ENCODE measurements at places on chromosomes 7 and 10.

GRCh38 chr7:20964281-20964918 is 177.7 kb upstream of the SP8 start:
- DNase-seq = no peak

DNA sequence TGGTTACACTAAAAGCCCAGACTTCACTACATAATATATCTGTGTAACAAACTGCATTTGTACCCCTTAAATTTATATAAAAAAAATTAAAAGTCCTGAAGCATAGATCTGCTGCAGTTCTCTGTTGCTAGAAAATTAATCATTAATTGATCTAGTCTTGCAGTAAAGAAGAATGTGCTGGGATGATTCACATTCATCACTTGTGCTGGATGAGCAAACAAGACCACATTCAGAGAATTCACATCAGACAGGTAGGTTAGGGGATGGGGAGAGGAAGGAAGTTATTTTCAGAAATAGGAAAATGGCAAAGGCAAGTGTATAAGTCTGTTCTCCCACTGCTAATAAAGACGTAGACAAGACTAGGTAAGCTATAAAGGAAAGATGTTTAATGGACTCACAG is 1019.0 kb downstream of the KCNMA1 start:
- DNase-seq = no peak

GRCh38 chr7:55307123-55307916 is 57.8 kb upstream of the LANCL2 start:
- no peak for DNase-seq

GRCh38 chr10:128295003-128295402 is 168.8 kb upstream of the MKI67 start:
- DNase-seq = no peak

DNA sequence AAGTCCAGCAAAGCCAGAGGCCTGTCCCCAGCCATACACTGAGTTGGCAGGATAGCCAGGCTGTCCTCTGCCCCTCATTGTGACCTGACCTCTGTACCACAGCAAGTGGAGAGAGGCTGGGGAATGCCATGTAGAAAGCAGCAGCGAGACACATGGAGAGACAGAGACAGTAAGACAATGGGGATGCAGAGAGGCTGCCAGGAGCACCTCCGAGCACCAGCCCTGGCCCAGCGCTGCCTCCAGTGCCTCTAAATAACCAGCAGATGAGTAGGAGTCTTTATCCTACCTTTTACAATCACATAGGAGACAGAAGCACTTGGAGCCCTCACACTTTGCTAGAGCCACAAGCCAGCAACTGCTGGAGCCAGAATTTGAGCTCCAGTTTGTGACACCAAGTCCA is 8.1 kb downstream of the GDF2 start:
- no peak for DNase-seq

- DNase-seq = no peak
Observed at GRCh38 chr10:86325158-86325557, 41.4 kb downstream of the GRID1 start.

DNA sequence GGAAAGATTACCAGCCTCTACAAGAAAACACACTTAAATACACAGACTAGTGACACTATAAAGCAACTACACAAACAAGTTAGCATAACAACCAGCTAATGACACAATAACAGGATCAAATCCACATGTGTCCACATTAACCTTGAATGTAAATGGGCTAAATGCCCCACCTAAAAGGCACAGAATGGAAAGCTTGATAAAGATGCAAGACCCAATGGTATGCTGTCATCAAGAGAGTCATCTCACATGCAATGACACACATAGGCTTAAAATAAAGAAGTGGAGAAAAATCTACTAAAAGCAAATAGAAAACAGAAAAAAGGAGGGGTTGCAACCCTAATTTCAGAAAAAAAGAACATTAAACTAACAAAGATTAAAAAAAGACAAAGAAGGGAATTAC is 14.0 kb upstream of the GIMAP4 start:
- DNase-seq = no peak

- no peak for DNase-seq
Observed at GRCh38 chr7:141042222-141043193, 27.8 kb upstream of the MRPS33 start.

GRCh38 chr7:41769162-41769561 is 66.3 kb upstream of the INHBA start:
- no peak for DNase-seq

- peak; percentile 28 for DNase-seq
Observed at GRCh38 chr10:7006566-7006965, 404.3 kb downstream of the SFMBT2 start.

GRCh38 chr7:5997210-5997808 is 11.5 kb downstream of the PMS2 start:
- peak; percentile 47 for DNase-seq

GRCh38 chr10:34854147-34854601 is 39.1 kb upstream of the PARD3 start:
- no peak for DNase-seq

GRCh38 chr10:65675236-65675635 is 1250.6 kb upstream of the LRRTM3 start:
- no peak for DNase-seq

DNA sequence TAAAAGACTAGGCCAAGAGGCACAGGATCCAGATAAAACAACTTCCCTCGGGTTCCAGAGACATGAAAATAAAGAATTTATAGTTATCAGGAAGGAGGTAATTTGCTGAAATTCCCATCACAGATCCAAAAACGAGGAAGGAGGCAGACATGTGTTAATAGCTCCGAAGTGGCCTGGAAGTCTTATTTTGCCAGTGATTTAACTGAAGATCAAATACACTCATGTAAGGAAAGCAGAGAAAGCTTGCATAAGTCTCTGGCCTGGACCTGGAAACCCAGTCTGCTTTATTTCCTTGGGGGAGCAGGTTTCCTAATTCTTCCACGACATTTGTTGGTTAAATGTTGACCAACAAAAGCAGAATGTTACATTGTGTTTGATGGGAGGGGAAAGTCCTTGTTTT is 498.7 kb upstream of the C7orf33 start:
- no peak for DNase-seq

- no peak for DNase-seq
Observed at GRCh38 chr7:51035716-51036115, 253.0 kb upstream of the GRB10 start.

GRCh38 chr10:79316671-79317431 is 30.4 kb upstream of the PPIF start:
- DNase-seq = peak; percentile 57

DNA sequence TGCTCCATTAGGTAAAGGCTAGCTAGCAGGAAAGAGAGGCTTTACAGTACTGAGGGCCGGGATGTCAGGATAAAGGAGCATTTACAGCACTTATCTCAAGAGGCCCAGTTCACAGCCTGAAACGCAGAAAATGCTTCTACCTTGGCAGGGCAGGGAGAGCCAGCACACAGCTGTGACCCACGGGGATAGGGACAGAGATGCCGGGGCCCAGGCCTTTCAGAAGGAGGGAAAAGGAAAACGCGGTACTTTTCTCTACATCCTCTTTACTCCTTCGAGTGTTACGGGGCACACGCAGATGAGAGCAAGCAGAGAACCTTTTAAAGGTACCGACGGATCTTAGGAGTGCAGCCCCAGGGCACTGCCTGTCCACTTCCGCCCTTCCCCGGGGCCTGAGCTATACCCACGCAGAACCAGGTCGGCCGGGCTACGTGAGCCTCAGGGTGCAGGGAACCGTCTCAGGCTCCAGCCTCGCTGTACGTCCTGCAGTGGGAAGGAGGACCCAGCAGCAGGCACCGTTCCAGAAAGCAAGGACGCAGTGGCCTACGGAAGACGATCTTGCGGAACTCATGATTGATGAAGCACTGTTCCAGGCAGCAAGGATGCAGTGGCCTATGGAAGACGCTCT is 232.3 kb downstream of the ELFN1 start:
- DNase-seq = no peak

- no peak for DNase-seq
Observed at GRCh38 chr10:92690915-92691590, 1.3 kb downstream of the HHEX start.

DNA sequence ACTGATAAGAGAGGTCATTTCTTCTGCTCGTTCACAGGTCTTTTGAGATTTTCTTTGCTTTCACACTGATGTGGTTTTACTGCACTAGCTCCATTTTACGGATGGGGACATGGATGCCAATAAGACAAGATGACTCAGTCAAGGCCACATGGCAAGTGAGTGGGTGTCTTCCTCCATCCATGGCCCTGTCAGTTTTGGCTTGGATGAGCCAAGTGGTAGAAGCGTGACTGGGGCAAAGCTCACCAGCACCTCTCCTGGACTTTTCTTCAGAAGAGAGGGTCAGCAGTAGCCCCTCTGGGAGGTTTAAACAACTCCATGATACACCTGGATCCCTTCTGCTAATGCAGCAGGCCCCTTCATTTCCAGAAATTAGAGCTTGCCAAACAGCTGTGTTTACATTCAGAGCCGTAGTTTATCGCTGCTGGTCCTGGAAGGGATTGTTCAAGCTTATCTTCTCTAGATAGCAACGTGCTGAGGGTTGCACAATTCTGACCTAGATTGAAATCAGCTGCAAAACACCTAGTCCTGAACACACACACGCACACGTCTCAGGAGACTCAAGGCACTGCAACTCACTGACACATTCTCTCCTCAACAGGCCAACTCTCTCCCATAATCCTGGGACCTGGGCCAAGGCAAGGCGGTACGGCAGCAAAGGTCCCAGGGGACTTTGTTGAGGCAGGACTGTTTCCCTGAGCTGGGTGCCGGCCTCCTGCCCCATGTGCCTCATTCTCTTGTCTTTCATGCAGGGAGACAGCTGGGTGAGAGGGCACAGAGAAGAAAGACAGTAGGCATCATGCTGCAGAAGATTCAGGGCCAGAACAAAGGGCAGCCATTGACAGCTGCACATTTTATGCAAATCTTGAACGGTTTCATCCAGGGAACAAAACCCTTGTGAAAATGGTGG is 14.2 kb upstream of the PDCD4 start:
- peak; percentile 27 for DNase-seq

- DNase-seq = no peak
Observed at GRCh38 chr10:14180911-14181566, 149.7 kb downstream of the FRMD4A start.

GRCh38 chr7:157547611-157548010 is 210.8 kb downstream of the DNAJB6 start:
- DNase-seq = no peak

DNA sequence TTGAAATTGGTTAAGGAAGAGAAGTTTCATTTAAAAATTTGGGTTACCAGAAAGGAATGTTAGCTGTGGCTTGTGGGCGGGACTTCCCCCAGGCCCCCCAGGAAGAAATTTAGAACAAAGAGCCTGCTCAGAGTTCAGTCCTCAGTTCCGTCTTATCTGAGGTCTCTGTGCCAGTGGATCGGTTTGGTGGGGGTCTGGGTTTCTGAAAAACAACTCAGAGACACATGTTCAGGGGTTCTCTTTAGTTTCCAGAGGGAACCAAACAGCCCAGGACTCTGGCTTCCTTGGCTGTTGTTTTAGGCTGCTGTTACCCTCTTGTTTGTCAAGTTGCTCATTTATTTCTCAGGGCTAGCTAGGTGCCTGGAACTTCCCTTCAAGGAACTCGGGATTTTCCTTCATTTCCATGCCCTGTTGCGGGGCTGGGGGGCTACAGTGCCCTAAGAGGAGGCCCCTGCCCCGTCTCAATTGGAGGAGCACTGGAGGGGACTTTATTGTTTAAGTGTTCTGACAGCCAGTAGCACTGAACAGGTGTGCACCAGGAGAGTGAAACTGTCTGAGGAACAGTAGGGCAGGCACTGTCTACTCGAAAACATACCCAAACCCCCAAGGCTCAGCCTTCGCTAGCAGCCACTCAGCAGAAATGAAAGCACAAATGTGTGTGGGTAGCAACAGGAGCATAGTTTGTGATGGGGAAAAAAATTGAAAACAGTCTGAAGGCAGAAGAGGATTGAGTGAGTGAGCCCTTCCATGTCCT is 59.9 kb downstream of the ALOX5 start:
- no peak for DNase-seq

- DNase-seq = no peak
Observed at GRCh38 chr7:51973071-51973470, 656.5 kb upstream of the COBL start.

DNA sequence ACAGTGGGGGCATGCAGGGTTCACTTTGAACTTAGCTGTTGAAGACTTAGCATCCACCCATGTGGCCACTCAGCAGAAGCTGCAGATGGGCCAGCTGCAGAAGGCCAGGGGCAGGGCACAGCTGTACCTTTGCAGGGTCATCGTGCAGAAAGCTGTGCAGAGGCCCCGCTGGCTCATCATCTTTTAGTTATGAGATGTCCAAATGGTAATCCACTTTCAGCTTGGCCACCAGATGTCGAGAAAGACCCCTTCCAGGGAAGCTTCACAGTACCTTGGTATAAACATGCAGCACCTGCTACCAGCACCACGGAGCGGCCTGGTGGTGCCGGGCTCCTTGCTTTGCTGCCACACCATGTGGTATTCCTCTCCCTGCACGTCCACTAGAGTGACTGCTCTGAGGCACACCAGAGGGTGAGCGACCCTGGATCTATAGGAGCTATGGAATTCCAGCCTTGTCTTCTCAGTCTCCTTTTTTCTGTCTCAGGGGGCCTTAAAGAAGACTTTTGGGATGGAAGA is 74.2 kb upstream of the LAMB4 start:
- DNase-seq = no peak

DNA sequence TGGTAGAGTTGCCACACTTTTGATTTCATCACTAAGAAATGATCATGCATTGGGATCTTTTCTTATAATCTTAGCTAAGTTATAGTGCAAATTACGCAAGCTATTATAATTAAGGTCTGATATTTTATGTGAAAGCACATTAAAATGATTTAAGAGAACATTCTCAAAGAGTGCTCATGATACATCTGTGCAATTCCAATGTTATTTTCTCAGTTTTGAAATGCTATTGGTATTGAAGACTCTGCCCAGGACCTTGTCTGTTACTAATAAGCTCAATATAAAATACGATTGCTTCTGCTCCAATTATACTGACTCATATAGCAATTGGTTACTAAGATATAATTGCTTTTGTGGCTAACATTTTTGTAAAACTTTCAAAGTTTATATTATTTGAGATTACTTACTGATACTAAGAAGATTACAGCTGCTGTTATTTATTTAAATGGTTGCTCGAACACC is 180.9 kb downstream of the ADAM12 start:
- no peak for DNase-seq

DNA sequence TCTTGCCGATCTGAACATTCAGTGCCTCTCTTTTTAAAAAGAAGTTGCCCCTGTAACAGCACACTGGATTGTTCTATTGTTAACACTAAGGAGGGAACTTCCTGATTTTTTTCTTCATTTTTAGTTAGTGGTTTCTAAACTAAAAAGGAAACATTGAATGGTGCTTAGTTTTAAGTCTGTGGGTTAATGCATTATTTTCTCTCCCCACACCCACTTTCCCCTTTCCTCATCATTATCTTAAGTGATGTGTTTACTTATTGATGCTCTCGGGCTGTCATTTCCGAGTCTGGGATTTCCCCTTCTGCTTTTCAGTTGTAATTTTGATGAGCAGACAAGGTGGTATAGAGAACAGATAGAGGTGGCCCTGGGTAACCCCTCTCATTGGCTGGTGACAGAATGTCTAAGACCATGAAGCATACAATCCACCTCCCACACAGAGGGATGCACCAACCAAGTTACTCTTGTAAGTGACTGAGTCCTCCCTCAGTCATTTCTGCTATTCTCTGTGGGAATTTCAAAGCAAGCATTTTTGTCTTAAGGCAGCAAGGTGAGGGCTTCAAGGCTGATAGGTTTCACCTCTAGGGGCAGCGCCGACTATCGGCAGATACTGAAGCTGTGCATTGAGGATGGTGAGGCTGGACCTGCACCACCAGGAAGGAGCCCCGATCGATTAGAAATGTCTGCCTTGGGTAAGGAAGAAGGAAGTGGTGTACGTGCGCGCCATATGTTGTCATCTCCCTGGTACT is 49.5 kb downstream of the CHN2 start:
- no peak for DNase-seq

GRCh38 chr10:11437391-11438142 is 173.9 kb downstream of the USP6NL start:
- DNase-seq = no peak
